ENCODE measurements at places on chromosomes 7 and 10.

DNA sequence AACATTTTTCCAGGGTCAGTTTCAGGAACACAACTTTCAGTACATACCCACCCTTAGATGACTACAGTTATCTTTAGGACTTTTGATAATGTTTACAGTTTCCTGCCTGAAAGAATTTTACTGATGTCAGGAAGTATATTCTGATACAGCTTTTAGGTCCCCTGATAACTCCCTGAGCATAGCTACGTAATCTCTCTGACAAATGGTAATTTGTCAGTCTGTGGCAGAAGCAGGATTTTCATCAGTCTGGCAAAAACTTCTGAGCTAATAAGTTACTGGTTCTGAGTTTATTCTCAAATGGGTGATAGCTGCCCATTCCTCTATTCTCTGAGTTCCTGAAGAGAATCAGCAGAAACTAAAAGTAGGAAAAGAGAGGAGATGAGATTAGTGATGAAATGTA lies 270.1 kb upstream of the MTPN start:
- no peak for DNase-seq

DNA sequence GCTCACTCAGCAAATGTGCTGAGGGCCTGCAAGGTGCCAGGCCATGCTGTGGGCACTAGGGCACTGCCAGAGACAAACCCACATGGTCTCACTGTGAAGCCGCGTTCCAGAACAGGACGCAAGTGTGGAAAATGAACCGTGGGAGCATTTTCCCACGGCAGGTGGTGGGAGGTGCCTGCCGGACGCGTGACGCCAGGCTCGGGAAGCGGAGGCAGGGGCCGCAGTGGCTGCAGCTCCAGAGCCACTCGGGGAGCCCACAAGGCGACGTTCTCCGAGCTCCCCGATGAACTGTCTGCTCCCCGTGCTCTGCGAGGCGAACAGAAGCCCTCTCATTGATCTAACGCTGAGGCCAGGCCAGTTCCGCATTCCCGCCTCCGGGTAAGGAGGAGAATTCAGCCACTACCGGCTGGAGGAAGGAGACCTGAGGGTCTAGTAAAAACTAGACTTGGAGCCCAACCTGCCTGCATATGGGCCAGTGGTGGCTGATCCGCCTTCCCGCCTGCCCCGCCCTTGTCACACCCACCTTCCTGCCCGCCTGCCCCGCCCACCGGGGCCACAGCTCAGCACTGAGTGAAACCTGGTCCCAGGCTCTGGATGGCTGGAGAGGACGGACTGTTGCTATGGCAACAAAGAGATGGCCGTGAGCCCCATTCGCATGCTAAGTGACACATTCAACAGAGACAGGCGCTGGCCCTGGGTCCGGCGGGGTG lies 13.1 kb downstream of the ADGRA1 start:
- DNase-seq = no peak

DNA sequence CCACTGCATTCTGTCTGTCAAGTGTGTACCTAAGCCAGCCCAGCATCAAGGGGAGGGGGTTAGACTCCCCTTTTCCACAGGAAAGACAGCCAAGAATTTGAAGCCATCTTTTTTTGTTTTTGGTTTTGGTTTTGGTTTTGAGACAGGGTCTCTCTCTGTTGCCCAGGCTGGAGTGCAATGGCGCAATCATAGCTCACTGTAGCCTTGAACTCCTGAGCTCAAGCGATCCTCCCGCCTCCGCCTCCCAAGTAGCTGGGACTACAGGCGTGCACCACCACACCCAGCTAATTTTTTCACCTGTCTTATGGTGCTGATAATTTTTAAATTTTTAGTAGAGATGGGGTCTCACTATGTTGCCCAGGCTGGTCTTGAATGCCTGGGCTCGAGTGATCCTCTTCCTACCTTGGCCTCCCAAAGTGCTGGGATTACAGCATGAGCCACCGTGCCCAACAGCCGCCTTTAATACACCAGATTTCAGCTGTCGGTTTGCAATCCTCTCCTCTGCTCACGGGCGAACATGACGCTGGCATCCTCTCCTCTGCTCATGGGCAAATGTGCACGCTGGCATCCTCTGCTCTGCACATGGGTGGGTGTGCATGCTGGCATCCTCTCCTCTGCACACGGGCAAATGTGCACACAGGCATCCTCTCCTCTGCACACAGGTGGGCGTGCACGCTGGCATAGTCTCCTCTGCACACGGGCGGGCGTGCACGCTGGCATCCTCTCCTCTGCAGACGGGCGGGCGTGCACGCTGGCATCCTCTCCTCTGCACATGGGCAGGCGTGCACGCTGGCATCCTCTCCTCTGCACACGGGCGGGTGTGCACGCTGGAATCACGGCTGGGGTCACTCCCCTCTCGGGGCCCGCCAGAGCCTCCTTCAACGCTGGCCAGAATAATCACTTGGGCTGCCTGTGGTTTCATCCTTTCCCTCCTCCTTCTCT lies 56.0 kb upstream of the PDGFA start:
- DNase-seq = no peak

DNA sequence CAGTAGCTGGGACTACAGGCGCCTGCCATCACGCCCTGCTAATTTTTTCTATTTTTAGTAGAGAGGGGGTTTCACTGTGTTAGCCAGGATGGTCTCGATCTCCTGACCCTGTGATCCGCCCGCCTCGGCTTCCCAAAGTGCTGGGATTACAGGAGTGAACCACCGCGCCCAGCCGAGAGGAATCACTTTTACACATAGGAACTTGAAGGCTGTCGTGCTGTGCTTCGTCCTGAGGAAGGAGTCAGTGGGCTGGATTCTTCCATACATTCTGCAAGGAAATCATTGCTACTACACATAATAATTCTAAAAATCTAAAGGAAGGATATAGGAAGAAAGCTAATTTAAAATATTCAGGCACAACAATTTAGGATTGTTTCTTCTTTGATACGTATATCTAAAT lies 48.8 kb upstream of the ZPBP start:
- no peak for DNase-seq

- DNase-seq = no peak
Observed at GRCh38 chr7:150994141-150994837, 3.5 kb downstream of the NOS3 start.

- DNase-seq = peak; percentile 55
Observed at GRCh38 chr10:16853201-16853600, 36.0 kb upstream of the RSU1 start.

GRCh38 chr10:45379891-45380540 lies 6.0 kb downstream of the ALOX5 start:
- no peak for DNase-seq

GRCh38 chr7:112630565-112630964 lies 149.8 kb downstream of the LSMEM1 start:
- DNase-seq = no peak

DNA sequence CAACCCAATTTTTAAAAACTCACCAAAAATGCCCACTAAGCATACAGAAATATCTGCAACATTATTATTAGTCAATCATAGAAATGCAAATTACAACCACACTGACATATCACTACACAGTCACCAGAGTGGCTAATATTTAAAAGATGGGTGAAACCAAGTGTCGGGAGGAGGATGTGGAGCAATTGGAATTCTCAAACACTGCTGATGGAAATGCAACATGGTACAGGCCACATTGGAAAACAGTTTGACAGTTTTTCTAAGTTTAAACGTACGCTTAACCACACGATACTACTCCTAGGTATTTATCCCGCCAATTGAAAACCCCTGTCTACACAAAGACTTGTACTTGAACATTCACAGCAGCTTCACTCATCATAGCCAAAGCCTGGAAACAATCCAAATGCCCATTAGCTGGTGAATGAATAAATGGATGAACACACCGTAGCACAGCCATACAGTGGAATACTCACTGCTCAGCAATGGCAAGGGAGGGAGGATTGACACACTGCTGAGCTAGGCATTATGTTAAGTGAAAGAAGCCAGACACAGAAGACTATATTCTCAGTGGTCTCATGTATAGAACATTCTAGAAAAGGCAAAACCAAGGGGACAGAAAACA lies 16.3 kb downstream of the GCK start:
- peak; percentile 84 for DNase-seq

GRCh38 chr7:18550574-18550973 lies 55.0 kb downstream of the HDAC9 start:
- DNase-seq = no peak

GRCh38 chr10:132137111-132138072 lies 49.4 kb upstream of the DPYSL4 start:
- no peak for DNase-seq

- DNase-seq = no peak
Observed at GRCh38 chr7:2612445-2613097, 19.2 kb upstream of the TTYH3 start.

All from RCC 7860 (cell line).